ENCODE measurements at places on chromosomes 5 and 9.

GRCh38 chr9:121373011-121373729 lies 3.1 kb upstream of the STOM start:
- H3K4me3 ChIP-seq: no peak overlapping the region
- DNase-seq: no peak
- H3K27me3 ChIP-seq: peaks cover 7% of the 10 kb centered on the region
- peaks cover 7% of the 10 kb centered on the region for H3K36me3 ChIP-seq
- peaks cover 38% of the 10 kb centered on the region for H3K4me1 ChIP-seq

GRCh38 chr5:14720236-14720923 lies 55.9 kb downstream of the OTULIN start:
- H3K4me1 ChIP-seq: peaks cover 6% of the 10 kb centered on the region
- H3K27me3 ChIP-seq: no peaks in the 10 kb centered on the region
- H3K36me3 ChIP-seq: peaks cover 17% of the 10 kb centered on the region
- DNase-seq: no peak

- no peak overlapping the region for H3K4me3 ChIP-seq
- H3K27me3 ChIP-seq: peaks cover 2% of the 10 kb centered on the region
- no peaks in the 10 kb centered on the region for H3K4me1 ChIP-seq
- no peaks in the 10 kb centered on the region for H3K36me3 ChIP-seq
- H3K27ac ChIP-seq: no peak overlapping the region
- no peak for DNase-seq
These were observed 103.0 kb upstream of the OSMR start for GRCh38 chr5:38742821-38743220.

GRCh38 chr5:90133941-90134340 lies 275.6 kb downstream of the CETN3 start:
- DNase-seq: no peak
- no peaks in the 10 kb centered on the region for H3K4me1 ChIP-seq
- H3K27ac ChIP-seq: no peak overlapping the region
- H3K36me3 ChIP-seq: no peaks in the 10 kb centered on the region
- no peak overlapping the region for H3K4me3 ChIP-seq

DNA sequence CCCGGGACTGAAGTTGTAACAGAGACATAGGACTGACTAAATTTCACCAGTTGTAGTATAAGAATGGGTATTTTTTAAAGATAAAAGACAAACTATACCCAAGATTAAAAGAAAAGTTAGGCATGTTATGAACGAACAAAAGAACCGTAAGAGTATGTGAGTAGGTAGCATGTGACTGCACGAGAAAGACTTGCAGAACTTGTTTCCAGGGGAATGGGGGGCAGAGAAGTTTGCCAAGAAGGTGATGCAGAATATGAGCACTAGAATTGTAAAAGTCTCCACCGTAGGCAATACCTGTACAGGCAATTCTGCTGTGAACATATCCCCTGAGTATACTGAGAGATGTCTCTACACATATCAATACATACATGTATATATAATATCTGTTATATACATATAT lies 614.7 kb downstream of the PRELID2 start:
- H3K27me3 ChIP-seq: no peaks in the 10 kb centered on the region
- no peak overlapping the region for H3K27ac ChIP-seq
- H3K4me3 ChIP-seq: no peak overlapping the region
- no peaks in the 10 kb centered on the region for H3K4me1 ChIP-seq

GRCh38 chr9:90288275-90288639 lies 354.4 kb downstream of the DIRAS2 start:
- no peaks in the 10 kb centered on the region for H3K4me1 ChIP-seq
- H3K36me3 ChIP-seq: no peaks in the 10 kb centered on the region
- no peak for DNase-seq
- no peak overlapping the region for H3K4me3 ChIP-seq
- H3K27ac ChIP-seq: no peak overlapping the region

GRCh38 chr9:18215626-18216025 lies 258.3 kb upstream of the ADAMTSL1 start:
- no peaks in the 10 kb centered on the region for H3K4me1 ChIP-seq
- DNase-seq: no peak
- H3K4me3 ChIP-seq: no peak overlapping the region
- no peaks in the 10 kb centered on the region for H3K27me3 ChIP-seq

DNA sequence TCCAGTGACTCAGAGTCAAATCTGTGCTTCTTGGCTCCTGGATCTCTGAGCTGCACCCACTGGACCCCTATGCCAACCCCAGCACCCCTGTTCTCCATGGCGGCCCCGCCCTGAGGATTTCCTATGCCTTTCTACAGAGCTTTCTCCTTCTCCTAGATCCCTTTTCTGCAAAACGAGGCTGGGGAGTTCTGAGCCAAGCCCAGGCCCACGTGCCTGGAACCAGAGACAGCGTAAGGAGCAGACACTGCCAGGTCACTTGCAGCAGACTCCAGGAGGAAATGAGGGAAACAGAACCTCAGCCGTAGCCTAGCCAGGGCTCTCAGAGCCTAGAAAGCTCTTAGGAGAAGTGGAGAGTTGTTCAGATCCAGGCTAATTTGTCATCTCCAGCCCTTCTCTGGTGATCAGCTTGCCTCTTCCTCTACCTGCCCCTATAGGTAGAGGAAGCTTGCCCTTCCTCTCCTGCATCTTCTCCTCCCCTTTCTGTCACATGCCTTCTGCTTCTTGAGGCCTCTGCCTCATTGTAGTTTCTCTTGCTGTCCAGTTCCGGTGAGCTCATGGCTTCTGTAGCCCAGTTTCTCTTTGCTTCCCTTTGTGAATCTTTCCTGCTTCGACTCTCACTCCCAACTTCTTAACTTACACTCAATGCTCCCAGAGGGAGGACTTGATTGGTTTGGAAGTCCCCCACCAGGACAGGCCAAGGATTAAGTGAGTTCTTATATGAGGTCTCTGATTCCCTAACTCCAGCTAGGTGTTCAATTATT lies 163.4 kb downstream of the RGS3 start:
- no peak overlapping the region for H3K27ac ChIP-seq
- H3K4me1 ChIP-seq: peaks cover 5% of the 10 kb centered on the region
- H3K27me3 ChIP-seq: peaks cover 1% of the 10 kb centered on the region
- DNase-seq: no peak
- H3K36me3 ChIP-seq: no peaks in the 10 kb centered on the region

DNA sequence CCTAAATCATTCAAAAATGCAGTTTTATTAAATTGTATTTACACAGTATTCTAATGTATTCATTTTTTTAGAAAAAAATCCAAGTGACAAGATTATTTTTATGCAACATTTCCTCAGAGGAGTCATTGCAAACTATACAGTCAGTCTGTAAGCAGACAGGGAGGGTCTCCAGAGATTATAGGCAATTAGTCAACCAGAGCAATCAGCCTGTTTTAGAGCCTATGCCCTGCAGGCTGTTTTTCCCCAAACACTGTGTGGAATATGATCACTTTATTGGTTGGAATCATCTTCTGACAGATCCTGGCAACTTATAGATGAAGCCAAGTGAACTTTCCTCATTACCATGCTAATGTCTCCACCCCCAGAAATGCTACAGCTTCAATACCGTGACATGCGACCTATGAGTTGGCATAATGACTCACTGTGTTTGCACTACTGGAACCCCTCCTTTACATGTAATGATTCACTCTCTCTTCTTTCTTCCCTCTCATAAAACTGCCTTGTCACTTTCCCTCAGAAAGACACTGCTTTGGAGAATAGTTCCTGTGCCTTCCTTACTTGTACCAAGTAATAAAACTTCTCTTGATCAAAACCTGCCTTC lies 577.7 kb upstream of the FTMT start:
- no peak for DNase-seq
- H3K4me1 ChIP-seq: no peaks in the 10 kb centered on the region
- H3K27ac ChIP-seq: no peak overlapping the region
- no peak overlapping the region for H3K4me3 ChIP-seq
- no peaks in the 10 kb centered on the region for H3K36me3 ChIP-seq

DNA sequence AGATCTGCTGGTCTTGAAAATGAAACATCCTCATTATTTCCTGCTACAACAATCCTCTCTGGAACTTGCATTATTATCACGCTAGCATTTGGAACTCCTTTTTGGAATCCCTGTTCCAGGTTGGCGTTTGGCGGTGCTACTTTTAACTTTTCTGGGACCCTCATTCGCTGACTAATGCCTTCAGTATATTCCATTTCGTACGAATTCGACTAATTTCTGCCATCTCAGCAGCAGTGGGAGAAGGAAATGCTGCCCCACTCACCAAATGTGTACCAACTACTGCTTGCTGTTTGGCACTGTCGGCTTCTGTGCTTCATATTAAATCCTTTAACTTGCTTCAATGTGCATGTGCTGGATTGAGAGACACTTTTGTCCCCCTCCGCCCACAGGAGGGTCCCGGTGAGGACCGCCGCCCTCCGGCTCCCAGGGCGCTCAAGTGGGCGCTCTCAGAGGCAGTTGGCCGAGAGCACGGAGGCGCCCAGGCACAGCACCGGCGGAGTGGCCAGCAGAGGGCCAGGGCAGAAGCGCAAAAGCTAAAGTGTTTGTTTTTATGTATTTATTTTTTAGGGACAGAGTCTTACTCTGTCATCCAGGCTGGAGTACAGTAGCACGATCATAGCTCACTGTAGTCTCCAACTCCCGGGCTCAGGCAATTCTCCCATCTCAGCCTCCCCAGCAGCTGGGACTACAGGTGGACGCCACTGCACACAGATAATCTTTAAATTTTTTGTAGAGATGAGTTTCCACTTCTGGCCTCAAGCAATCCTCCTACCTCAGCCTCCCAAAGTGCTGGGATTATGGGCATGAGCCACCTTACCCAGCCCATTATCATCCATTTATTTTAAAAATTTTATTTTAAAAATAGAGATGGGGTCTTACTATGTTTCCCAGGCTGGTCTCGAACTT lies 11.9 kb downstream of the PDE6A start:
- peaks cover 46% of the 10 kb centered on the region for H3K27me3 ChIP-seq
- H3K4me3 ChIP-seq: no peak overlapping the region
- no peak for DNase-seq
- H3K4me1 ChIP-seq: peaks cover 3% of the 10 kb centered on the region

GRCh38 chr5:119022017-119022745 lies 33.8 kb upstream of the DTWD2 start:
- peaks cover 2% of the 10 kb centered on the region for H3K36me3 ChIP-seq
- peaks cover 3% of the 10 kb centered on the region for H3K4me1 ChIP-seq

GRCh38 chr5:60677850-60678664 lies 21.9 kb downstream of the DEPDC1B start:
- no peak overlapping the region for H3K27ac ChIP-seq
- peaks cover 3% of the 10 kb centered on the region for H3K4me1 ChIP-seq
- no peak for DNase-seq
- H3K36me3 ChIP-seq: peaks cover 19% of the 10 kb centered on the region

GRCh38 chr9:133403766-133404453 lies 13.9 kb downstream of the REXO4 start:
- peaks cover 12% of the 10 kb centered on the region for H3K4me1 ChIP-seq
- H3K27ac ChIP-seq: peak overlapping the region; percentile 34
- DNase-seq: peak; percentile 72
- H3K36me3 ChIP-seq: peaks cover 27% of the 10 kb centered on the region

DNA sequence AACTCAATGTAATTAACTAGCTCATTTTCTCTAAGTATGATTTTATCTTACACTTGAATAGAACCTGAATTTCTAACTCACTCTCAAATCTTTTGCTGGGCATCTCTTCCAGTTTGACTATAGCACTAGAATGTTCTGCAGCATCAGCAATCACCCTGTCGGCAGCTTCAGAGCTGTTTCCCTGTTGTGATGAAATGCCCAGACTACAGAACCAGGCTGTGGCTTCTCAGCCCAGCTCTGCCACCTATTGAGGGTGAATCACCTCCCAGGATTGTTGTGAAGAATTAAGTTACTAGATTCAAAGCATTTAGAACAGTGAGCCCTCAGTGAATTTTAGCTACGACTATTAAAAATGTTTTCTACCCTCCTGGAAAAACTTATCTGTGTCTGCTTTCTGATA lies 90.4 kb upstream of the ANKRD55 start:
- H3K27ac ChIP-seq: no peak overlapping the region
- H3K36me3 ChIP-seq: no peaks in the 10 kb centered on the region
- no peaks in the 10 kb centered on the region for H3K27me3 ChIP-seq
- DNase-seq: no peak

DNA sequence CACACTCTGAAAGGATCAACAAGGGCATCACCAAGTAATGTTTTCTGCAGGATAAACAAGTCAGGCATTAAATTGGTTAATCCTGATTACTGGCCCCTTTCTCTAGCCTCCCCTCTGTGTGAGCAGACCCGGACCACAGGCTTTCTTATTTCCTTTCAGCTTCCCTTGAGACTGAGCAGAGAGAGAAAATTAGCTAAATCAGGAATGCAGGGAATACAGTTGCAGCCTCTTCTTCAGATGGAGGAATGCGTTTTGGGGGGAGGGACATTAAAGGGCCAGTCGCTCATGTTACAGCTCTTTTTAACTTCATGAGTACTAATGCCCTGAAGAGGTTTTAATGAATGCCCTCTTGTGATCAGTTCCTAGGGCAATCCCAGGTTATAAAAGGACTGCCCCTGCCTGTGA lies 19.8 kb downstream of the PCDHAC2 start:
- no peaks in the 10 kb centered on the region for H3K36me3 ChIP-seq
- no peak for DNase-seq
- no peak overlapping the region for H3K27ac ChIP-seq
- no peaks in the 10 kb centered on the region for H3K27me3 ChIP-seq
- H3K4me3 ChIP-seq: no peak overlapping the region

- H3K36me3 ChIP-seq: no peaks in the 10 kb centered on the region
- H3K4me3 ChIP-seq: no peak overlapping the region
- H3K4me1 ChIP-seq: no peaks in the 10 kb centered on the region
- DNase-seq: no peak
- H3K27ac ChIP-seq: no peak overlapping the region
- H3K27me3 ChIP-seq: peaks cover 4% of the 10 kb centered on the region
These were observed 18.7 kb upstream of the DCAF12 start for GRCh38 chr9:34145165-34145564.

- no peak for DNase-seq
- peaks cover 5% of the 10 kb centered on the region for H3K27me3 ChIP-seq
- H3K4me3 ChIP-seq: no peak overlapping the region
- no peaks in the 10 kb centered on the region for H3K4me1 ChIP-seq
These were observed 24.7 kb downstream of the SLC1A3 start for GRCh38 chr5:36631154-36631553.

- H3K27me3 ChIP-seq: peaks cover 36% of the 10 kb centered on the region
- no peak overlapping the region for H3K27ac ChIP-seq
- H3K4me1 ChIP-seq: no peaks in the 10 kb centered on the region
- H3K36me3 ChIP-seq: no peaks in the 10 kb centered on the region
- DNase-seq: no peak
These were observed 8.6 kb upstream of the COL15A1 start for GRCh38 chr9:98935071-98935505.

DNA sequence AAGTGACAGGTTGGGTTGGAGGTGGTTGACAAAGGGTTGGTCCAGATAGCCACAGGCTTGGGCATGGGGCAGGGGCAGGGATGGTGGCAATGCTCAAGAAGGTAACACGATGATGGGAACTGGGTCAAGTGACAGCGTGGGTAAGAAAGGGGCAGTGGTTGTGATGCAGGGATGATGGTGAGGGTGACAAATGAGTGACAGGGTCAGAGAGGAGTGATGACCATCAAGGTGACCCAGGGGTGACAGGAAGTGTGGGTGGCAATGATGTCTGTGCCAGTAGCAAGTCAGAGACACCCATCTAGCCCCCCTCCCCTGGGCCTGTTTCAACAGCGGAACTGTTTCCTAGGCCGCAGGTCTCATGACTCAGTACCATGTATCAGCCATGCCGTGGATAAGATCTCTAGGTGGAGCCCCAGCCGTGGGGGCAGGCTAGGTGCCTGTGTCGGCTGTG lies 20.5 kb downstream of the AQP3 start:
- H3K27ac ChIP-seq: peak overlapping the region; percentile 7
- no peaks in the 10 kb centered on the region for H3K27me3 ChIP-seq
- no peak for DNase-seq
